Suprapubic skin (tissue), 4 donors: ENCODE measurements at places on chromosomes 4 and X.

- no peak for DNase-seq
These were observed 53.4 kb downstream of the ABCG2 start for GRCh38 chr4:88104902-88105610.

- DNase-seq: no peak
These were observed 4.1 kb upstream of the FAM200B start for GRCh38 chr4:15677507-15677988.

DNA sequence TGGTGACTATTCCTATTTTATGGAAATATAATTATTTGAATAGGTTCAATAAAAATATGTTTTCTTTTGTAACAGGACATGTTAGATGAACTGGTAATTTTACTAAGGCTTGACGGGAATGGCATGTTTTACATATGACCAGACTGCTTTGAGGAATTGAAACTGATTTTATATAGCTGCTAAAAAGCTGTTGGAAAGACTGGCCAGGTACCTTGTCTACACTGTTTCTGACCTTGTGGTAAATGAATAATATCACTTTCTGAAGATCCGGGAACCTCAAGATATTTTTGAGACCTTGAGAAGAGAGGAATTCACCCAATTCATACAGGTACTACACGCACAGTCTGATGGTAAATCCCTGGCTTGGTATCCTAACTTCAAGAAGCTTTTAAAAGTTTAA is 42.1 kb upstream of the USP46 start:
- DNase-seq: no peak

GRCh38 chr4:40544221-40544620 is 85.4 kb downstream of the RBM47 start:
- DNase-seq: no peak

- DNase-seq: no peak
These were observed 79.8 kb downstream of the RLIM start for GRCh38 chrX:74534569-74535038.

- no peak for DNase-seq
These were observed 85.8 kb downstream of the MID1 start for GRCh38 chrX:10534611-10535010.

GRCh38 chr4:109801895-109802319 is at the start of gene CFI:
CFI (minus strand) TSS chr4:109801999; CDS start chr4:109801971, 28 bp downstream.
- no peak for DNase-seq

- no peak for DNase-seq
These were observed 9.4 kb downstream of the FNIP2 start for GRCh38 chr4:158778156-158778711.

GRCh38 chrX:31845003-31845402 is 773.2 kb upstream of the FTHL17 start:
- no peak for DNase-seq

- DNase-seq: no peak
These were observed 11.0 kb downstream of the TMEM192 start for GRCh38 chr4:165101641-165102040.

GRCh38 chrX:40719218-40719617 is 16.1 kb downstream of the MED14 start:
- DNase-seq: no peak
